HS-27A (cell line): ENCODE measurements at places on chromosomes 13 and 19.

GRCh38 chr13:34066344-34066743 is 248.4 kb downstream of the RFC3 start:
- no peak for DNase-seq

DNA sequence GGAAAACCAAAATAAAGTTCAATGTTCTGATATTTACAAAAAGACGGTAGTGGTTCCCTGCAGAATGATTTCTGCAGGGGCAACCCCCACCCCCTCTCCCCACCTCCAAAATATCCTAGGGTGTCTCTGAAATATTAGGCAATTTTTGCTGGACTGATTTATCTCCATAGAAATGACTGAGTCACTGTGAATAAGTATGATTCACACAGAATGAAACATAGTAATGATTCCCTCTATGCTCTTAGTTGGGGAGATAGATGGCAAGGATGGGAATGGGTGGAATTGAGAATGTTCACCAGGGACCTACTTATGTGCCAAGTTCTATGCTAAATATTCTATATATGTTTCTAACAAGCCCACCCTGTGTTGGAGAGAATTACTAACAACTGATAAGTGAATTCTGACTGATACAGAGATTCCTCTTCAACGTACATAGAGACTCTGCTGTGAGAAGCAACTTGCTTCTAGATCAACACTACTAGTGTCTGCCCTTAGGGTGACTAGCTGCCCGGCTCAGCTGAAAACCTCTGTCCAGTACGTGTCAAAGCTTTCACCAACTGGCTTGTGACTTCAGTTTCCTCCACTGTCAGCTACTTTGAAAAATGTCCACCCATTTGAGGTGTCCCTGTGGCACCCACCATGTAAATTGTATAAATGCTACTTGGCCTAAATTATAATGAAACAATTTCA is 38.4 kb upstream of the RAP2A start:
- no peak for DNase-seq

DNA sequence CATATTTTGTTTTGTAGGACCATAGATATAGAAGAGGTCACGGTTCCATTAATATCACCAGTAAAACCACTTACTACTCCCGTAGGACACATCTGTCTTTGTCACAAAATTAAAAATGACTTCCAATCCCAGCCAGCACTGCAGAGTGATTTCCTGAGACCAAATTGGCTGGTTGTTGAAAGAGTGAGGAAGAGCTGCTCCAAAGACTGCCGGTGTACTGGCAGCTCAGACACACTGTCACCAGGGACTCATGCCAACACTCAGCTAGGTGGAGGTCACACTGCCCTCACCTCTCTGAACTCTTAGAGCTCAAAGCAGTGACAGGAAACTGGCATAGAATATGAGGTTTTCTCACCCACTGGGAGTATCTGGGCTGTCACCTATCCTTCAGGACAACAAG is 52.1 kb downstream of the FLT1 start:
- no peak for DNase-seq

DNA sequence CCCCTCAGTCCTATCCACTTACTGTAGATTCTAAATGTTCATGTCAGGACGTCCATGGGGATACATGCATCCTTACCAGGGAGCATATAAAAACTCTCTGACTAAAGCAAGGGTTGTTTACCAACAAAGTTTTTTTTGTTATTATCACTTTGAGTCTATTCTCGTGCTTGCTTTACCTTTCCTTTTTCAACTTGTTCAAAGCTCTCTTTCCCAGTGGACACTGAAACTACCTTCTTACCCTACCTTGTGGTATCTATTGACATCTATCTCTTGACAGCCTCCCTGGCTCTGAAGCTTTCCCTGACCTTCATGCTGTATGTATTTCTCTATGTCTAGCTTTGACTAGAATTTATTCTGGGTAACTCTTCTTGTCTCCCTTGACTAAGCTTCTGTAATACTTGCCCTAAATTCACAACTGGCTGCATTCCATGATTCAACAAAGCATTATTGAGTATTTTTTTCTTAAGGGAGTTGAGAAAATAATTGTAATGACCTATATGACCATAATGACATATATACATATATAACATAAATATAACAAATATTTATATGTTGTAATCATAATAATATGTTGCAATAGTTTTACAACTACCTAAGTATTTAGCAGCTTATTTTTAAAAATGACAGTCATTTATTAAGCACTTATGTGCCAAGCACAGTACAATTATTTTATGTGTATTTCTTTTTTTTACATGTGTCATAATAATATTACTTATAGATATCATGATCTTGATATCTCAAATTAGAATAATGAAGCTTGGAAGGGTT is 403.4 kb upstream of the SPRY2 start:
- DNase-seq = no peak

GRCh38 chr19:33794683-33795369 is 1.8 kb upstream of the KCTD15 start:
- DNase-seq = no peak

DNA sequence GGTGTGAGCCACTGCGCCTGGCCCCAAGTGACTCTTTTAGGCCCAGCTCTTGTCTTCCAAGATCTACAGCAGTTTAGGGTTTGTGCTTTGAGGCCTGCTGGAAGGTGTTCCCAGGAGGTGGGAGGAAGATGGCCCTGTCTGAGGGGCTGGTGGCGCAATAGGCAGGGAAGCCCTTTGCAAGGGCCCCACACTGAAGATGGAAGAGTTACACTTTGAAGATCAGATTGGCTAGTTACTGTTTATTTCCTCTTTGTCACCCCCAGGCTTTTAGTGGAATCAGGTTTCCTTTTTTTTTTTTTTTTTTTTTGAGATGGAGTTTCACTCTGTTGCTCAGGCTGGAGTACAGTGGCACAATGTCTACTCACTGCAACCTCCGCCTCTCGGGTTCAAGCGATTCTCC is 1.9 kb upstream of the RABAC1 start:
- no peak for DNase-seq

DNA sequence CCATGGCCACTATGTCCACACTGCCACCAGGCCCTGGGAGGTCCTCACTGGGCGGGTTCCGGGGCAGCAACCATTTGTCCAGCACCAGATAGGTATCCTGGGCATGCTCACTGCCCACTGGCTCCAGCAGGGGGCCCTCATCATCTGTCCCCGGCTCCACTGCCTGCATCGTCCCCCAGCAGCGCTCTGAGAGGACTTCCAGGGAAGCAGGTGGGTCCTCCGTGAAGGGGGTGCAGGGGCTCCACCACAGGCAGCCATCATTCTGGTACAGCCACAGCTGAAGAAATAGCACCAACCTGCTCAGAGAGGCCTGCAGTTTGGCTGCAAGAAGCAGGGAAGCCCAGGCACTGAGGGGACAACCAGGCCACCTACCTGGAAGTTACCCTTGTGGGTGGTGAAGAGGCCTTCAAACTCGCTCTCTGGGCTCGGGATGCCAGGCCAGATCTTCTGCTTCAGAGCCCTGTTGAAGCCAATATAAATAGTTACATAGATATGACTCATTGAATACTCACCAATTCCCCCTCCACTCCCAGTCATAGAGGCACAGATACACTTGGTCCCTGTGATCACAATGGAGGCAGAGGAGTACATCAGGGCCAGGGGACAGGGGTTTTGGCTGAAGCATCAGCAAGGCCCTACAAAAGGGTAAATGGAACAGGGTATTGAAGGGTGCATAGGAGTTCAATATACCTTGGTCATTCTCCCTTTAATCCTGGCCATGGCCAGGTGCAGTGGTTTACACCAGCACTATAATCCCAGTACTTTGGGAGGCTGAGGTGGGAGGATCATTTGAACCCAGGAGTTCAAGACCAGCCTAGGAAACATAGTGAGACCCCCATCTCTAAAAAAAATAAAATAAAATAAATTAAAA is 4.1 kb downstream of the SWSAP1 start:
- DNase-seq = peak; percentile 60

DNA sequence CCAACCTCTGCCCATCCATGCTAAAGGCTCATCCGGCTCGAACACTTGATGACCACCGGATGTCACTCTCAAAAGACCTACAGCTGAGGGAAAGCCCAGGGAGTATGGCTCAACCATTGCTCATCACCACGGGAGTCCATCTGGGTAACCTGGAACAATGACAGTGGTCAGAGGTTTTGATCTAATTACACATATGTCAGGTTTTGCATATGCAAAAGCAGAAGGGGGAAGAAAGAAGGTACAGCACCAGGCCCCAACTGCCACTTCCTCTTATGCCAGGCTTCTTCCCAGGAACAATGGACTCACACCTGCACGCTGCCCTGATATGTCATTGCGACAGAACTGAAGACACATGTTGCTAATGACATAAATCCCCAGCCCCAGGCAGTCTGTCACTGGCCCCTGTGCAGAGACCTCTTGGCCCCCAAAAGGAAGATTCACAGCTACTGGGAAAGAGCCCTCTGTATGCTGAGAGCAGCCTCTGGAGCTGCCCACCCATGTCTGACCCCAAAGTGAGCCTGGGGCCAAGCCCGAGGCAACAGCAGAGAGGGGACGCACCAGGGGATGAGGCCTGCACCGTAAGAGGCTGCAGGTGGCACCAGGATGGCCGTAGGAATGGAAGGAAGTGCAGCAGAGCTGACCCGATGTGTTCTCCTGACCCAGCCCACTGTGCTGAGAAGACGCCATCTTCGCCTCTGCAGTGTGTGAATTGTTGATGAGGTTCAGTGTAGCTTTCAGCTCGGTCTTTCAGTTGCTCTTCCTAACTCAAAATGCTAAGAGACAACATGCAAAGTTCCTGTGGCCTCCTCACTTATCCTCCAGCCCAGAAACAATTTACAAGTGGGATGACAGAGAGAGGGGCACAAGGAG is 26.3 kb downstream of the EPS15L1 start:
- no peak for DNase-seq

DNA sequence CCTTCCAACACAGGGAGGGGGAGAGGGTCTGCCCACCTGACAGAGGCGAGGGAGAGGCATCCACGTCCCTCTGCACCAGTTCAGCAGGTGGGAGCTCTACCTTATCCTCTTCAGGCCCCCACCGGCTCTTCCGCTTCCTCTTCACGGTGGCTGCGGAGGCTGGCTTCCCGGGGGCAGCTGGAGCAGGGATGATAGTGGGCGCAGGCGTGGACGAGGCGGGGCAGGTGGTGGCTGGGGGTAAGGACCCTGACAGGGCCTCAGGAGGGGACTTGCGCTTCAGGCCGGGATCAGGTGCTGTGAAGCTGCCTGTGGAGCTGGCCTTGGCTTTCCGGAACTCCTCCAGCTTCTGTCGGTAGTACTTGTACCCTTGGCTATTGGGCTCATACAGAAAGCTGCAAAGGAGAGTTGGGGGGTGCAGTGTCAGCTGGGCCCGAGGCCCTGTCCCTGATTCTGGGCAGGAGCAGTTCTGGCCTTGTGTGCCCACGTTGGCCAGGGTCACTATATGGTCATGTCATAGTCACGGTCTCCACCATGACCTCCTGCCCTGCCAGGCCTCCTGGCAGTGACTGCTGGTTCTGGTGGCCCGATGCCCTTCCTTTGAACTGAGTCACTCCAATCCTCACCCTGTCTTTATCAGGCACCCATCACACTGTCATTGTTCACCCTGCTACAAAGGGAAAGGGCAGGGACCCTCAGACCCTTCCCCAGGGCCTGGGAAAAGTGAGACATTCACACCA is 23.2 kb downstream of the SUGP1 start:
- DNase-seq = no peak

DNA sequence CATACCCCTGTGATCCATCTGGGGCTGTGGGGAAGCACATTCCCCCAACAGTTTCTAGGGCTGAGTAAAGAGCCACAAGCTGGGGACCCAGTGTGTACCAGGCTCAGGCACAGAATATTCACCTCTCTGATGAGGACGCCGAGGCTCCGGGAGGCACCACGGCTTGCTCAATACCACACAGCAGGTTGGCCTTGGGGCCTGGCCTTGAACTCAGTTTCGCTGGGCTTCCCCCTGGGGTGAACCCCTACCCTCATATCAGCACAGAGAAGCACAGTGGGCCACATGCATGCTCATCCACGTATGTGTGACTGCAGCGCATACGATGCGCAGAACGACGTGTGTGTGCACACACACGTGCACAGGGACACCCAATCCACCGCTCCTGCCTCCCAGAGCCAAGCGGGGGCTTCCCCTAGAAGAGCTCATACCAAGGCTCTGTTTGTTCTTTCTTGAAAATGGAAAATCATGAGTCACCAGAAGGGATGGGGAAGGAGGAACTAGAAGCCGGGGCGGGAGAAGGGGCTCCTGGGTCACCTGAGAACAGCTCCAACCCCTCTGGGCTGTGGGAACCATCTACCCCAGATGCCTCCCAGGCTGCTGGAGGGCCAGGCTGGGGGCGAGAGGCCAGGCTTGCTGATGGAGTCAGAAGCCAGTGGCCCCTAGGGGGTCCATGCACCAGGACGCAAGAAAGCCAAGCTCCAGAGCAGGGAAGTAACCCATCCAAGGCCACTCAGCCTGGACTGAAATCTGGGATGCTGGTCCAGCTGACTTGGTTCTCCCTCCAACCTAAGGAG is 4.9 kb upstream of the PDE4C start:
- DNase-seq = no peak

GRCh38 chr19:36100476-36100875 is 10.5 kb upstream of the OVOL3 start:
- DNase-seq = no peak

DNA sequence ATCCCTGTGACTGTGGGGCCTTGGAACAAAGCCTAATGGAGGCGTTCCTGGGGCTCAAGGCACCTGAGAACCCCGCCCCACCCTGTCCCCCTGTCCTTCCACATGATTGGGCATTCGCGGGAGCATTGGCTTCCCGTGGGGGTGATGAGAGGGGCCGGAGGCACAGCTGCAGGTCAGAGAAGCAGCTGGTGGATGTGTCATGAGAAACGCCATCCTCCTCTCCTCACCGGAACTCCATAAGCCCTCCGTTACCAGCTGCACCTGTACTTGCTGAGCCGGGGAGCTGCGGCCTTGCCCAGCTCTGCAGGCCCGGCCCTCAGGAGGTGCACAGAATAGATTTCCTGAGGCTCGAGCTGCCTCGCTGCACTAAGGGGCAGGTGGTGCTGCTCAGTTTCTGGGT is 42.0 kb downstream of the CAPN12 start:
- DNase-seq = no peak

- DNase-seq = no peak
Measured at GRCh38 chr19:2221250-2221831, 14.8 kb downstream of the PLEKHJ1 start.

DNA sequence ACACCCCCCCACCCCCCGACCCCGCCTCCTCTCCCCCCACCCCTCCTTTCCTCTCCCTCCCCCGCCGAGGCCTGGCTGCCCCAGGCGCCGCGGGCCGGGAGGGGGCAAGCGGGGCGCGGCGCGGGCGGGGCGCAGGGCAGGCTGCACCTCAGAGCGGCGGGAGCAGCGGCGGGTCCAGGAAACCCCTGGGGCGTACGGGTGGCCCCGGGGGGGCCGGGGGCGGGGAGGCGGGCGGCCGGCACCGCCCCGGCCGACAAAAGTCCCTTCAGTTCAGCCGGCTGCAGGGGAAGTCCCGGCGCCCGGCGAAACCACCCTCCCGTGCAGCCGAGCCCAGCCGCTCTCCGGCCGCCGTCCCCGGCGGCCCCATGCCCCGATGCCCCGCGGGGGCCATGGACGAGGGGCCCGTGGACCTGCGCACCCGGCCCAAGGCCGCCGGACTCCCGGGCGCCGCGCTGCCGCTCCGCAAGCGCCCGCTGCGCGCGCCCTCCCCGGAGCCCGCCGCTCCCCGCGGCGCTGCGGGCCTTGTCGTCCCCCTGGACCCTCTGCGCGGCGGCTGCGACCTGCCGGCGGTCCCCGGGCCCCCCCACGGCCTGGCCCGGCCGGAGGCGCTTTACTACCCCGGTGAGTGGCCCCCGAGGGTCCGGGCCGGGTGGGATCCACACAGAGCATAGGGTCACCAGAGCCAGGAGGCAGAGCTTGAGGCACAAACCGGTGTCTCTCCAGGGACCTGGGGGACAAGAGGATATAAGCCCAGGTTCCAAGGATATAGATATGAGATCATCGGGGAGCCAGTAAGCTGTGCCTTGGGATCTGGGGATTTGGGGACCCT is at the start of gene BCL3:
TSS of gene BCL3 (plus strand) at position 283 of the 829 bp plus-strand sequence. CDS start at position 366, 83 bp downstream.
- DNase-seq = no peak
